ENCODE measurements at places on chromosomes 13 and 19.

DNA sequence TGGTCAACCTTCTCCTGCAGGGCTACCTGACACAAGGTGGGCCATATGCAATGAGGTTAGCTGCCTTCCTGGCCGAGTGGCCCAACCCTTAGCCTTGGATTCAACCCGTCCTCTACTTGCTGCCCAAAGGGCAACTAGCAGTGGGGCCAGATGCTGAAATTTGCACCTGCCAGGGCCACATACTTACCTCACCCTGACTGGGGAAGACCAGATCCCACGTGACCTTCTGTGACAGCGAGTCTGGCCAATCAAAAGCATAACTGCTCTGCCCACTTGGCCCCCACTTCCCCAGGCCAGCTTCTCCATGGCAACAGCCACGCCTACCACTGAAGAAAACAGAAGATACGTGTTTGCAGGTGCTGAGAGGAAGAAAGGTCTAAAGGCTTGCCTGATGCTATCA is 10.9 kb downstream of the PEG3 start:
- no peak for DNase-seq

- DNase-seq: no peak
These were observed 321.3 kb downstream of the FOXO1 start for GRCh38 chr13:40345149-40345514.

DNA sequence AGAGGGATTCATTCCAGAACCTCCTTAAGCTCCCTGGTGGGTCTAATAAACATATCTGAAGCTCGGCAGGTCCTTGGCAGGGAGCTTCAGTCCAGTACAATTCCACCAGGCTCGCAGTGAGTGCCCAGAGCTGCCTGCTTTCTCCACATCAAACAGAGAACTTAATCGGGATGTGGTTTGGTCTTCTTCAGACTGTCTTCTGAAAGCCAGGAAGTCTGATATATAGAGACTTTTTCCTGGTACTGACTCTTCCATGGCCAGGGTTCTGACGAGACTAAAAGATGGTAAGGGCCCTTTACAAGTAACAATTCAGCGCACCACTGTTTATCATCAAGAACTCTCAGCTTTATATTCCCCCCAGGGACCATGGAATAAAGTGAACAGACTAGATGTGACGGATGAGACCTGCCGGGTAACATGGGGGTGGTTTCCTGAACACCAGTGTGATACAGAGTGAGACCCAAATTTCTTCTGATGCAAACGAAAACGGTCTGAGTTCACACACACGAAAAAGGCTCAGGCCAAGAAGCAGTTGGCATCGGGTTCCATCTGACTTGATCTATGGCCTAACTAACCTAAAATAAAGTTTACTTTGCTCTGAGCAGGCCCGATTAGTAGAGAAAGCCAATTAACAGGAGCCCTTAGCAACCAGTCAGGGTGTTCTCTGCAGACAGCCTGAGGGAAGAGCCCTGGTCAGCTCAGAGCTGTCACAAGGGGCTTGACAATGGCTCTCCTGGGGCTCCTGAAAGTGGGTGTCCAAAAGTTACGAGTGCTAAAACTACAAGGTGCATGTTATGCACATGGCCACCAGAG is 29.0 kb downstream of the RANBP3 start:
- no peak for DNase-seq

DNA sequence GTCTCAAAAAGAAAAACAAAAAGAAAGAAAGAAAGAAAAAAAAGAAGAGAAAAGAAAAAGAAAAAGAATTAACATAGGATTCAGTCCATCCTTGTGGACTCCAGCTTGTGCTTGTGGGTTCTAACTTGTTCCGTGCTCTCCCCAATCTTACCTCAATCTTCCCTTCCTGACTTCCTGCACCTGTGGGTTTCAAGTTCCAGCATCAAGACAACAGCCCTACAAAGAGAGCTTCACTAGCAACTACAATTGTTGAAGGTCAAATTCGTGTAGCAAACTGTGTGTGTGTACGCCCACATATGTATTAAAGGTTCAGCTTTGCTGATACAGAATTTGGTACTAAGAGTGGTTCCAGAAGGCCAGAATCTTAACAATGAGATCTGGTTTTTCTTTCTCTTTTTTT is 25.3 kb downstream of the FXYD5 start:
- DNase-seq: no peak

- DNase-seq: no peak
These were observed 92.8 kb downstream of the EPSTI1 start for GRCh38 chr13:42899266-42899665.
